ENCODE measurements at places on chromosomes 12 and 14.

DNA sequence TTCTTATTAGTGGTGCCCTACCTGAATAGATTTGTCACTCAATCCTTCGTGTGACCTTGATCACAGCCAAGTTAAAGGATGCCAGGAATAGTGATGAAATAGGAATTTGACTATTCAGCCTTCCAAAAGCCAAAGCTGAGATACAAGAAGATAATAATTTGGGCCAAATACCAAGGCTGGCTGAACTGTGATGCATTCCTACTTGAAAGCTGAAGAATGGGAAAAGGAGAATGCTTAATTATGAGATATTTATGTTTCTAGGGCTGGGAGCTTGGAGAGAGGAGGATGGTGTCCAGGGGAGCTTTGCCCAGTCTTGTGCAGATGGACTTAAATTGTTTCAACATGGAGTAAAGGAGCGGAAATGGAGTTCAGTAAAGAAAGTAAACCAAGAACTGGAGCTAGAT lies 5.2 kb downstream of the RNASE7 start:
- no peak for DNase-seq

DNA sequence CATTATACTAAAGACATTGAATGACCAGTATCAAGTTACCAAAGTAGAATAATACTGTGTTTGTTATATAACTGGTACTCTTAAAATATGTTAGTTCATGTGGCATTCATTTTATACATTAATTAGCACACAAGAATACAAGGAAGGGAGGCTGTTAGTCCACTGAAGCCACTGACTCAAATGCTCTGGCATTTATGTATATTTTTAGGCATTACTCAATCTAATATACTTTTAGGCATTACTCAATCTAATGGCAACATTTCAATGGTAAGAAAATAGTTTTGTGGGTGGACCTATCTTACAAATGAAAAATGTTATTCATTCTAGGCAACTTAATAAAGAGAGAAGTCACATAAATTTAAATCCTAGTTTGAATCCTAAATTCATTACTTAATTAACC lies 874.4 kb upstream of the USP15 start:
- DNase-seq = no peak

DNA sequence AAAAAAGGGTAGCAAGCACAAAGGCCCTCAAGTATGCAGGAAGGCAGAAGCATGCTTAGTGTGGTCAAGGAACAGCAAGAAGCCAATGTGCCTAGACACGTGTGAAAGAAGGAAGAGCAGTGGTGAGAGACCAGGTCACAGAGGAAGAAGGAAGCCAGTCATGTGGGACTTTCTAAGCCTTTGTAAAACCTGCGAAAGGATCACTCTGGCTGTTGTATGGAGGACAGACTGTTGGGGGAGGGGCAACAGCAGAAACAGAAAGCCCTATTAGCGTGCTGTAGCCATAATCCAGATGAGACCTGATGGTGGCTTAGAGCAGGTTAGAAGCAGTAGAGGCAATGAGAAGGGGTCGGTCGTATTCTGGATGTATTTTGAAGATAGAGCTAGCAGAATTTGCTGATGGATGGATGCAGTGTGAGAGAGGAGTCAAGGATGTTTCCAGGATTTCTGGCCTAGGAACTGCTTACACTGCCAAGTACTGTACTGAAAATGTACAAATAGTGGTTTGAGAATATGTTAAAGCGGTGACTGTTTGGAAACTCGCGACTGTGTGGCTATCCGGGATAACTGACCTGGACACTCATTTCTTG lies 5.7 kb upstream of the MLF2 start:
- DNase-seq = no peak

GRCh38 chr14:51157012-51157411 lies 62.1 kb upstream of the TRIM9 start:
- DNase-seq = no peak

- DNase-seq = no peak
Observed at GRCh38 chr12:29844667-29845066, 60.9 kb upstream of the TMTC1 start.

Measured in occipital lobe (tissue), 3 donors.